ENCODE measurements at places on chromosomes 2 and 18.

DNA sequence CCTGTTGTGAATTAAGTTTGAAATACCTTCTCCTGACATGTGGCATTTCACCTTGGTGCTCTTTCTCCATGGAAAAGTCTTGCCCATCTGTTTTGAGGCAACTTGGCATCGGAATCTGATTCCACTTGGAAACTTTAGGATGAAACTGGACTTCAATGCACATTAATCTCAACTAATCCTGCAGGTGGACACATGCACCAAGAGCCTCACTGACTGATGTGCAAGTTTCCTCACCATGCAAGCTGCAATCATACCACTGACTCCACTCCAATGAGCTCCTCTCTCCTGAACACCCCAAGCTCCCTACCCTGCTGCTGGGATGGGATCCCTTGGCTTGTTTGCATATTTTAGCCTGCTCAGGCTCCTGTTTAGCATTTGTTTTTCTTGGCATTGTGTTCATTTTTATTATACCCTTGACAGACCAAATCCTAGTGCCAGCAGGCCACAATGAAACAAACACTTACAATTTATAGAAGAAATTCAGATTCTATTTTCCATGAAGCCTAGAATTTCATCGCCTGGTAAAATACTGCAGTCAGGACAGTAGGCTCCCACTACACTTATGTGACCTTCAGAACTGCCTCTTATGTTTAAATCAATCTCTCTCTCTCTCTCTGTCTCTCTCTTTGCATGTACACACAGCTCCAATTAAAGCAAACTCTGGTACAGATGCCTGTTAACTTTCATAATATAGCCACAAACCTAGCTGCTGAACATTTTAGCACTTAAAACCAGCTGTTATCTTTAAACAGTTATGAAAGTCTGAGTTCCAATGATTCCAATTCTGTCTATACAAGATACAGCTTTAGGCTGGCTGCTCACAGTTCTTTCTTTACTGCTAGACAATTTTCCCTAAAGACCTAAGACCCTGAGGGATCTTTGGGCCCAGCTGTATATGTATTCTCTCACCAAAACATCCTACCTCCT lies 141.5 kb downstream of the OSR1 start:
- no peak for DNase-seq

DNA sequence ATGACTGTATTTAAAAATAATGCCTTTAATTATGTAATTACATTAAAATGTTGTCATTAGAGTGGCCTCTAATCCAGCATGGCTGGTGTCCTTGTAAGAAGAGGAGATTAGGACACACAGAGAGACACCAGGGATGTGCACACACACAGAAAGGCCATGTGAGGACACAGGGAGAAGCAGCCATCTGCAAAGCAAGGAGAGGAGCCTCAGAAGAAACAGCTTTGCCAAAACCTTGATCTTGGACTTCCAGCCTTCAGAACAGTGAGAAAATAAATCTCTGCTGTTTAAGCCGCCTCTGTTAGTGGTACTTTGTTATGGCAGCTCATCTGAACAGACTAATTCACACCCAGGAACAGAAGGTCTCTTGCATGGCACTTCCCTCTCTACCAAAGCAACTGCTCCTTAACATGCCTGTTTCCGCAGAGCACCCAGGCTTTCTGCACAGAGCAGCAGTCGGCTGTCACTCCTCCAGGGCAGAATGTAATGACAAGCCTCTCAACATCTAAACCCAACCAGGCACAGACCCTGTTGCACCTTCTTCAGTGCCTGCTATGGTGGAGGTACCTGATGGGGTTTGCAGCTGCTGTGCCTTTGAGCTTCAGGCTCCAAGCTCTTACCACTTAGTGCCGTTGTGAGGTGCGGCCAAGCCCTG lies 377.7 kb downstream of the TDRD15 start:
- no peak for DNase-seq

GRCh38 chr18:38930881-38931753 lies 1365.5 kb upstream of the CELF4 start:
- DNase-seq = no peak

GRCh38 chr2:201467666-201468065 lies 16.1 kb downstream of the STRADB start:
- no peak for DNase-seq

DNA sequence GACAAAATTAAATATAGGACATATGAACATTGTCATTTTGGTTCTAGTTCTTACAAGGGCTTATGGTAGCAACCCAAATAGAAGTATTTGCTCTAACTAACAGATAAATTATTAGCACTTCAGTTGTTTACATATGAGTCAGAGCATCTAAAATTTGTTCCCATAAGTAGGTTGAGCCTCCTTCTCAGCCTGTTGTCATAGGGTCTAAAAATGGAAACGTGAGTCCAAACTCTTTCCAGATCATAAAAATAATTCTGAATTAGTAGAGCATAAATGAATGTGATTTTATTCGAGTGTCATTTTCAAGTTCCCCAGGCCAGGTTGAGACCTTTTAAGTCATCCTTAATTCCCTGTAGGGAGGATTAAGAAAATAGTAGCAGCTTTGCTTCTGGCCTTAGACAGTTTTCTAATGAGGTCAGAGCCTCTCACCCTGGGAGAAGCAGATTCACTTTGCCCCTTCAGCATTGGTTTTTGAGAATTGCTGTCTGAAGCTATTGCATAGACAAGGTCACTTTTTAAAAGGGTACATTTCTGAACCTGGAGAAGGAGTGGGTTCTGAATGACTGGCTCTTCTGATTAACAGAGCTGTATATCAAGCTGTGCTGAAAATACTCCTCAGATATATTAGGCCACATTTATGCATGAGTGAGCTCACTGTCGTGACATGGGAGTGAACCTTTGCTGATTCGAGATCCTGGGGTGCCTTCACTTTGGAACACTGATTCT lies 164.3 kb downstream of the NEDD4L start:
- no peak for DNase-seq

DNA sequence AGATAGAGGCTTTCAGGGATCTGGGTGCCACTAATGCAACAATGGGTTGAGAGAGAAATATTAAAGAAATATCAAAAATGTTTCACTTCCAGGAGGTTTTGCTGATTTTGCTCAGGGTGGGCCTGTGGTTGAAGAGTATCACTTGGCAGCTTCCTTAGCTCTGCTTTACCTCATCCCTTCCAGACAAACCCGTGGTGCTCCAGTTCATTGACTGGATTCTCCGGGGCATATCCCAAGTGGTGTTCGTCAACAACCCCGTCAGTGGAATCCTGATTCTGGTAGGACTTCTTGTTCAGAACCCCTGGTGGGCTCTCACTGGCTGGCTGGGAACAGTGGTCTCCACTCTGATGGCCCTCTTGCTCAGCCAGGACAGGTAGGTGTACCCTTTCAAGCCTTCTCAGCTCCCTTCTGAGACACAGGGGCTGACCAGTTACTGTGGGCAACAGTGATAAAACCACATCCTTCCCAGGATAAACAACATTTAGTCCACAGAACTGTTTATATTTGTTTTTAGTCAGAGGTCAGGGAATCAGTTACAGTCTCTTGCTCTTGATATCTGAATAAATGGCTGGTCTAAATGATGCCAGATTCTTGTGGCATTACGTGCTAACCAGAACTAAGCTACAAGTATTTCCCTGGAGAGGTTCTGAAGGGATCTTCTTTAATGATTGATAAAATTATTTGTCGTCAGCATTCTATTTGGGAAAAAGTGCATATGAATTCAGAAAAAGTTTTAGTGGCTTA lies 7.0 kb downstream of the SLC14A1 start:
- DNase-seq = no peak

DNA sequence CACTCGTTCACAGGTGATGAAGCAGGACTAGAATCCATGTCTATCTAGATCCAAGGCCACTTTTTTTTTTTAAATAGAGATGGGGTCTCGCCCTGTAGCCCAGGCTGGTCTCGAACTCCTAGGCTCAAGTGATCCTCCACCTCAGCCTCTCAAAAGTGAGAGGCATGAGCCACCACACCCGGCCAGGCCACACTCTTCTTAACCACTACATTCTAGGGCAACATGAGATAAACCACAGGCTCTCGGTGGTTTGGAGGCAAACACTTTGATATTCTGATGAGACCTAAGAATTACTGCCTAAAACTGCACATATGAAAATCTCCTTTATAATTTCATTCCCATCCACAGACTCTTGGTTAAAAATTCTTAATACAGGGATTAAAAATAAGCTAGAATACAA lies 51.8 kb downstream of the USP34 start:
- DNase-seq = no peak

DNA sequence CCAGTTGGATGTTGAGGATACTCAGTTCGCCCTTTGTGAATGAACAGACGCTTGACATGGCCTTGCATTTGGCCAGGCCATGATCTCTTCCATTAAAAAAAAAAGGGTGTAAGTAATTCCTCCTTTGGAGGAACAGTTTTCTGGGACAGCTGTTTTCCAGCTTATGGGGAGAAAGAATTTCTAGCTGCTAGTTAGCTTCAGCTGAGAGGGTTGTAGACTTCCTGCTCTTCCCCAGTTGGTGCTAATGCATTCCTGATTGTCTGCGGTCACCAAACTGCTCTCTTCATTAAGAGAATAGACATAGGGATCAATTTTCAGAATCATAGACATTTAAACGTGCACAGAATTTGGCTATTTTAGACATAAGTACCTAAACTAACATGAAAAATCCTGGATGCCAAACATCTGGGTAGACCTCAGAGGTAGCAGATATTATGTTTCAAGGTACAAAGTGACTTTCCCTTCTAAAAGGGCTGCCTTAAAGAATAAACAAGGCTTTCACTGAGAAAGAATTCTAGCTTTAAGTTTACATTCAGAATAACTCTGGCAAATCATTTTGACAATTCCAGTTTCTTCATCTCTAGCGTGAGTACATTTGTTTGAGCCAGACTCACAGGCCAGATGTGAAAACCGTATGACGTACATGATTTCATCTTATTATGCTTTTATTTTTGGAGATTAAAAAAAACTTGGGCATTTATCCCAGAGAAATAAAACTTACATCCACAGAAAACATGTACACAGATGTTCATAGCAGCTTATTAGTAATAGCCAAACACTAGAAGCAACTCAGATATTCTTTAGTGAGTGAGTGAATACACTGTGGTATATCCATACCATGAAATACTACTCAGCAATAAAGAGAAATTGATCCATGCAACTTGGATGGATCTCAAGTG lies 71.2 kb downstream of the MAIP1 start:
- no peak for DNase-seq

GRCh38 chr2:111705711-111706336 lies 178.2 kb downstream of the ANAPC1 start:
- DNase-seq = no peak

DNA sequence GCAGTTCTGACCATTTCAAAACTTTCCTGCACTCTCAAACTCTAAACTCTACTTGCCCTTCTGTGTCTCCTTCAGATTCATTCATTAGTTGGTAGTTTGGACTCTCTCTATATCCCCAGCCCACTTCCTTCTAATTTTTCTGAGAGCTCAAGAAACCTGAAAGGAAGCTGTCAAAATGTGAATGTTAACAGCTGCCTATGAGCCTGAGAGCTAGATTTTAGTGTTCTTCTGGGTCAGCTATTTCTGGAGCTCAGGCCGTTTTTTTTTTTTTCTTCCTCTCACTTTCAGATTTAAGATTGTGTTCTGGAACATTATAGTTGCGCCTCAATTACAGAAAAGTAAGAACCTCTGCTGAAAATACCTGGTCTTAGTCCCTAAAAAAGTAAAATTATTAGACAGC lies 73.1 kb downstream of the RTN4 start:
- no peak for DNase-seq

- DNase-seq = no peak
These were observed 48.2 kb downstream of the IL1RL2 start for GRCh38 chr2:102235042-102235473.

DNA sequence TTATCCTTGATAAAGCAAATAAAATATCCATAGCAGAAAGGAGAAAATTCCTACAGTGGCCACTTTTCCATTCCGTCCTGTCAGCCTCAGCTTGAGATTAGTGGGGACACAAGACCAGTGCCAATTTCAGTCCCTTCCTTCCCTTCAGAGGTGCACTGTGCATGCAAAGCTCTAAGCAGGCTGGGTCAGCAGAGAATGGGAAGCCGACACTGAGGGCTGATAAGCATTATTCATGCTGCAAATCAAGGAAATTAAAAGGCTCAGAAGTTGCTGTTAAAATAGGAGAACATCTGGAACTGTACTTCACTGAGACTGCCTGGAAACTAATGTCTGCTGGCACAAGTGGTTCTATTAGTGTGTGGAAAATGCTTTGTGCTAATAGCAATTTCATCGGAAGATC lies 534.3 kb downstream of the ADCYAP1 start:
- no peak for DNase-seq

DNA sequence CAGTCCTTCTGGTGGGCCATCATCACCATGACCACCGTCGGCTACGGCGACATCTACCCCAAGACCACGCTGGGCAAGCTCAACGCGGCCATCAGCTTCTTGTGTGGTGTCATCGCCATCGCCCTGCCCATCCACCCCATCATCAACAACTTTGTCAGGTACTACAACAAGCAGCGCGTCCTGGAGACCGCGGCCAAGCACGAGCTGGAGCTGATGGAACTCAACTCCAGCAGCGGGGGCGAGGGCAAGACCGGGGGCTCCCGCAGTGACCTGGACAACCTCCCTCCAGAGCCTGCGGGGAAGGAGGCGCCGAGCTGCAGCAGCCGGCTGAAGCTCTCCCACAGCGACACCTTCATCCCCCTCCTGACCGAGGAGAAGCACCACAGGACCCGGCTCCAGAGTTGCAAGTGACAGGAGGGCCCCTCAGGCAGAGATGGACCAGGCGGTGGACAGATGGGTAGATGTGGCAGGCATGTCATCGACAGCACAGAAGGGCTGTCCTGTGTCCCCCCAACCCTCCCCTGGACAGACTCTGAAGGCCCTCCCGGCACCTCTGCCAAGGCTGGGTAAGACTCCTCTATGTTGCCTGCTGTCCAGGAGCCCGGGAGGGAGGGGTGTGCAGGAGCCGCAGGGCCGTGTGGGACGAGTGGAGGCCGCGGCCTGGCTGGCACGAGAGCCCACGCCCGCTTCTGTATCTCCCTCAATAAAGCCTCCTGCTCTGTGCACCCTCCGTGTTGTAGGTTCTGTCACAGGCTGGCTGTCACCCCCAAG lies 2.0 kb downstream of the KCNF1 start:
- no peak for DNase-seq

DNA sequence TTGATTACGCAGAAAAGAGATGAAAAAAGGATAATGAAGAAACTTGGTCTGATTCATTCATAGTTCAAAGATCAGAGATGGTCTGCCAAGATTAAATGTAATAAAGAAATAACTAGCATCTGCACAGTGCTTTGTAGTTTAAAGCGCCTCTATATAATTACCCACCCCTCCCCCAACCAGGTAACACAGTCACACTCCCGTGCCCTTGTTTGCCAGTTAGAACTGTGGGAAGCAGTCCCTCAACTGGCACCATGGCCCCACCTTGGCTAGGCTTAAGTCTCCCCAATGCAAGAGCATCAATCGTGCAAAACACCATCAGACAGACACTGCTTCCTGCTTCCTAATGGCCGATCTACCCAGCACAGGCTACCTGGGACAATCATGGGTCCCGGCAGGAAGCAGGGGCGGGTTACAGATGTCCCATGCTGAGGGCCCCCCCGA lies 11.6 kb downstream of the ADCY3 start:
- no peak for DNase-seq

GRCh38 chr2:9020267-9020666 lies 16.8 kb upstream of the MBOAT2 start:
- no peak for DNase-seq

GRCh38 chr2:60675301-60675700 lies 80.8 kb upstream of the PAPOLG start:
- no peak for DNase-seq

GRCh38 chr2:144834998-144835633 lies 315.2 kb upstream of the ZEB2 start:
- no peak for DNase-seq
